AG09319 (cell line): ENCODE measurements at places on chromosomes 2 and 18.

DNA sequence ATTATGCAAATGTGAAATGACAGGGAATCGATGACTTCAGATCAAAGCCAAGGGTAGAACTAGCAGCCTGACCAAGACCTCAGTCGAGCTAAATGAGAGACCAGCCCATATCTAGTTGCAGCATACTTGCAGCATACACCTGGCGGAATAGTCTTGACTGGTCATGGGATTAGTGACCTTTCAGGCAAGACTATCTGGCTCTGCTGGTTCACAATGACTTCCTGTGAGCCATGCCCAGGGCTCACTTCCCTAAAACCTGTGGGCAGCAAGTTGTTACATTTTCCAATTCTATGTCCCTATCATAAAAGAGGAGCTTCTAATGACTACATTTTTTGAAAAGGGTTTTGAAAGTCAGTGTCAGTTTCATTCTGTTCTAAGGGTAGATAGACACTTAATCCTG lies 1624.9 kb upstream of the CELF4 start:
- DNase-seq: no peak

DNA sequence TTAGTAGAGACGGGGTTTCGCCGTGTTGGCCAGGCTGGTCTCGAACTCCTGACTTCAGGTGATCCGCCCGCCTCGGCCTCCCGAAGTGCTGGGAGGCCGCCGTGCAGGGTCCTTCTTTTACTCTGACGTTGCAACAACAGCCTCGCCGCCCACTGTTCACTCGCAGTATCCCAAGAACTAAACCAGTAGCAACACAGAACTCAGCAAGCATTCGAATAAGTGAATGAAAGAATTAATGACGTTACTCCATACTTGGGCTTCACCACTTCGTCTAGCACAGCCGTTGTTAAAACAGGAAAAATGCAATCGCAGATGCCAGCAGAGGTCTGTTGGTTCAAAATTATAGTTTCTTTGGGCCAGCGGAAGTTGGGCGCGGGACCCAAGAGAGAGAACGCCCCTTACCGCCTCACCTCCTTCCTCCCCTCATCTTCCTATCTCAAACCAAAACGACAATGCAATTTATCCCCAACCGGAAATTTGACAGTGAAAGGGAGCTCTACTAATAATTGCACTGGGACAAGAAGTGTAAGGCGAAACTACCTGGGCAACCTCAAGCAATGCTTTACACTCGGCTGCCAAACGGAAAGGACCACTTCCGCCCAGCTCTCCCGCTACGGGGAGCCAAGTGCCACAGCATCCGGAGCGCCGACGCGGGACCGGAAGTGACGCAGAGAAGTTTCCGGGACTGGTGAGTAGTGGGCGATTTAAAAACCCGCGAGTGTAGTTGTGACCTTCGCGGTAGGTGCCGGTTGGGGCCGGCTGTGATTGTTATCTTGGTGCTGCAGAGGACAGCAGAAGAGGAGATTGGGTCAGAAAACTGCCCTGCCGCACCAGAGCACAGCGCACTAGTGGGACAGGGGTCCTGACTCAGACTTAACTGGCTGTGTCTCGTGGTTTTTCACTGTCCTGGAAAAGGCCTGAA lies at the start of the genes NIF3L1 and PPIL3:
Gene NIF3L1 (plus strand): TSS at position 668 of the 922 bp plus-strand sequence. CDS start 2,573 bp downstream, outside the sequence.
Gene PPIL3 (minus strand): TSS at position 374 of the 922 bp plus-strand sequence. CDS start 1,462 bp downstream, outside the sequence.
- DNase-seq: peak; percentile 89

GRCh38 chr2:28160986-28161425 lies 231.7 kb upstream of the FOSL2 start:
- DNase-seq: peak; percentile 59

DNA sequence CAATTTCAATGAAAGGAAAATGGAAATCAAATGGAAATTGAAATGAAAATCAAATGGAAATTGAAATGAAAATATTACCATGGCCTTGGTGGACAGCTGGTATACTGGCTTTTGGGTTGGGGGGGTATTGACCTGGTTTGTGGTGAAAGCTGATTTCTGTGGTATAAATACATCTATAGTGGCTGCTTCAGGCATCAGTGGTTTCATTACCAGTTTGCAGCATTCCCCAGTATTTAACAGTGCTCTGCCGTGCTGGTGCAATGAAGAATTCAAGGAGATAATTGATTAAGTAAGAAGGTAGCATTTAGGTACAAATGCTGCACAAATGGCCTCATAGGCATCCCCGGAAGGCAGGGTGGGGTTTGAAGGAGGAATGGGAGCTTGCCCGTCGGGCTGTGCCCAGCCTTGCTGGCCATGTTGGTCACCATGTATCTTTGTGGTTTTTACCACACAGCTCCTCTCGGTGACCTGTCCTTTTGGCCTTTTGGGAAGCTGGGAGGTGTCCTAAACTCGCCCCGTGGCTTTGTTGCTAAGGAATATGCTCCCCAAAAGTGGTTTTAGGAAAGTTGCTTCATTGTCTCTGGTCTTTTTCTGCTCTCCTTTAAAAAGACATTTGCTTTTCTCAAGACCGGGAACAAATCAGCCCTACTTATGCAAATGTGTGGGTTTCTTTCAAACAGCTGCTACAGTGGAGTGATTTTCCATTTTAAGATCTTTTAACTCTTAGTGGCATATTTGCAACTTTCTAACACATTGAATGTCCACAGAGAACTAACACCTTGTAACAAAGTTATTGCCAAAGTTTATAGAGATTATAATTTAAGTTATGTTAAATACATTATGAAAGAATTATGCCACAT lies 28.6 kb downstream of the SNTG2 start:
- no peak for DNase-seq

DNA sequence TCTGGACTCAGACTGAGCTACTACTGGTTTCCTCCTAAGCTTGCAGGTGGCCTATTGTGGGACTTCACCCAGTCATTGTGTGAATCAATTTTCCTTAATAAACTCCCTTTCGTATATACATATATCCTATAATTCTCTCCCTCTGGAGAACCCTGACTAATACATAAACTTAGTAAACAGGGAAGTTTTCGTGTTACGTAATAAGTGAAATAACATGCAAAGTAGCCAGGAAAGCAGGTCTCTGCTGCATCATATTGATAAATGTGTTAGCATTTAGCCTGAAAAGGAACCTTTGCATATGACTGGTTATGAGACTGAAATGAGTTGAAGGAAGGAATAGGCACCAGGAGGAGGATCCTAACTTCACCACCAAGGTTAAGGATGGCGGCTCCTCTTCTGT lies 527.2 kb upstream of the FAM98A start:
- DNase-seq: no peak

DNA sequence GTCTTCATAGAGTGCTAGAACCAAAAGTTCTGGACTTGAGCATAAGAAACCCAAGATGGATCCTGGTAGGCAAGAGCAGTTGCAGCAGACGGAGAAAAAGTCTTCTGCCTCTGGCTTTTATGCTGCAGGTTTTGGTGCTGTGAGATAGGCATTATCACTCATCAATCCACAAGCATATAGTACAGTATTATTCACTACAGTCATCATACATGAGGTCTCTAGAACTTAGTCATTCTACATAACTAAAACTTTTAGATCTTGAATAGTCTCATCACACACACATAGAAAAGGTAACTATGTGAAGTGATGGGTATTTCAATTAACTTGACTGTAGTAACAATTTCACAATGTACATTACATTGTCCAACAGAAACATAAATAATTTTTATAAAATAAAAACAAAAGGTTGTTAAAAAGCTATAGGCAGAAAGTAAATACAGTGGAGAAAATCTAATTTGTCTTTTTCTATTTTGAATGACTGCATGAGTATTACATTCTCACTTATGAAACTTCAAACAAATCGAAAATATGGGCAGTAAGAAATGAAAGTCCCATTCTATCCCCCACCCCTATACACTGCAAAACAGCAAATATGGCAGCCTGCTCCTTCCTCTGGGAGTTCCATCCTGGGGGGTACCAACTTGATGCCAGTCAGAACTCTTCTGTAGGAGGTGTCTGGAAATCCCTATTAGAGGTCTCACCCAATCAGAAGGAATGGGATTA lies 534.3 kb upstream of the ACVR2A start:
- no peak for DNase-seq

DNA sequence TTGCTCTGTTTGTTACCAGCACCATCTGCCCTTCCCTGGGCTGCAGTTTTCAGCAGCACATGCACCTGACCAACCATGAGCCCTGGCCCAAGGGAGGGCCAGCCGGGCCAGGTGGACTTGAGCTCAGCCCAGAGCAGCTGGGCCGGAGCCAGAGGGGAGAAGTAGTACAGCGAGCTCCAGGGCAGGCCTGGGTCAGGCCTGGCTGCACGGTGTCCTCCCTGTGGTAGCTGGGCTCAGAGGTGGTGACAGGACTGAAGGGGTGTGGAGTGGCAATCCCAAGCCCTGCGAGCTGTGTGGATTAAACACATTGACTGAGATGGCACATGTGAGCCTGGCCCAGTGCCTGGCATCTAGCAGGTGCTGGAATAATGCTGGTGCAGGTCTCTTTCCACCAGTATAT lies 222.2 kb downstream of the GLI2 start:
- no peak for DNase-seq

DNA sequence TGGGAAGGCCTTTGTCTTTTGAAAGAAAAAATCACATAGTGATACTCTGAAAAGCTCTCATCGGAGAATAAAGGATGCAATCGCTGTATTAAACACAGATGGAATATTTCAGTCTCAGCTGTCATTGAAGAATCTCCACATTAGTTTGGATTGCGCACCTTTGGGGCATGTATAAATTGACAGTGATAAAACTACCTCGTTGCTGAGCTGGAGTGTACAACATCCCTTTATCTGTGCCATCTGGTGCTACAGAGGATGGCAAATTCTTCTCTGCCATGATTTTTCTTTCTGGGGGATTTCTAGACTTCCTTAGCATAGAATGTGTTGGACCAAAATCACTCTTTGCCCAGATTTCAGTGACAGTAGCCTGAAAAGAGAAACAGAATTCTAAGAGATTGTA lies 185.3 kb downstream of the PARD3B start:
- no peak for DNase-seq

- no peak for DNase-seq
Observed at GRCh38 chr2:61550375-61551209, 12.4 kb upstream of the XPO1 start.

DNA sequence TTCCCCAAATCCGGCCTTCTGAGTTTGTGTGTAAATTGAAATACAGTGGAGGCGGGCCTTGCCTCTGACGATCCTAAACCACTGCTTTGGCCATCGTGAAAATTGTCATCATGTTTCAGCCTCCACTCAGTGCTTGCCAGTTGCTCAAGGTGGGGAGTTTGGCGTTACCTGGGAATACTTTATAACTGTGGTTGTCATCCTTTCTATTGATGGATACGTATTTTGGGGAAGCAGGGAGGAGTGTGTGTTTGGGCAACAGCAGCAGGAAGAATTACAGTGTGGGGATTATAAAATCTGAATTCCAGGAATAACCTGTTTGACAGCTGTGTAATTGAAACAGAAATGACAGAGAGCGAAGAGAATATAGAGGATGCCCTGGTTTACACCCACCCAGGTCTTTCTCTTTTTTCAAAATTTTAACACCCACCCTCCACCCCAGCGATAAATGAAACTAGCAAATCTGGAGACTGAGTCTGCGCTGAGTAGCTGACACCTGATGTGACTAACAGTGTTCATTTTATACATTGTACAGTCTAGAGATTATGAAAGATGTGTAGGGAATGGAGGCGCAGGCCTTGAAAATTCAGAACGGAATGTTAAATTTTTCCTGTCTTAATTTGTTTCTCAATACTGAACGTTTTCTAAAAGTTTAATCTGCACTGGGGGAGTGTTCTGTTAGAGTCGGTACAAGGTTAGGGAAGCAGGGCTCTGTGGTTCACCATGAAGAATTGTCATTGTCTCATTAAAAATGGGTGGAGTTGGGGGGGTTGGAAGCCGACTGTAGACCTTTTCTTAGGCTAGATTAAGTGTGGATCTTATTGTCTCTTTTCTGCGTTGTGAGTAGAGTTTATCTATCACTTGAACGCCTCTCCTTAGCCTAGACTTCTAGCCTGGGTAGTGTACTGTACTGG lies 1.6 kb downstream of the MAP4K4 start:
- DNase-seq: no peak

DNA sequence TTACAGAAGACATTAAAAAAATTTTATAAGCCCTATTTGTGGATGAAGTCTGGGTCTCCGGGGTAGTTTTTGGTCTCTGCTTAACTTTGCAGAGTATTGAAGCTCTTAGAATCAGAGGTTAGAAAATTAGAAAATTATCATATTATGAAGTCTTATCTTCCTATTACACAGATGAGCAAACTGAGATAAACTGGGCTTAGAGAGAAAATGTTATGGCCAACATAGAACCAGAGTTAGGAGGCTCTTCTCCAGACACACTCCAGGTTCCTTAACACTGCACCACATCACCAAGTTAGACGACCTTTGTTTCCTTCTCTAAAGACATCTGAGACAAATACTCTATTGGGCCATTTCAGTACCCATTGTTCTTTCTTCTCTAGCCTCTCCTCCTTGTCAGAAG lies 36.7 kb upstream of the NEB start:
- no peak for DNase-seq

DNA sequence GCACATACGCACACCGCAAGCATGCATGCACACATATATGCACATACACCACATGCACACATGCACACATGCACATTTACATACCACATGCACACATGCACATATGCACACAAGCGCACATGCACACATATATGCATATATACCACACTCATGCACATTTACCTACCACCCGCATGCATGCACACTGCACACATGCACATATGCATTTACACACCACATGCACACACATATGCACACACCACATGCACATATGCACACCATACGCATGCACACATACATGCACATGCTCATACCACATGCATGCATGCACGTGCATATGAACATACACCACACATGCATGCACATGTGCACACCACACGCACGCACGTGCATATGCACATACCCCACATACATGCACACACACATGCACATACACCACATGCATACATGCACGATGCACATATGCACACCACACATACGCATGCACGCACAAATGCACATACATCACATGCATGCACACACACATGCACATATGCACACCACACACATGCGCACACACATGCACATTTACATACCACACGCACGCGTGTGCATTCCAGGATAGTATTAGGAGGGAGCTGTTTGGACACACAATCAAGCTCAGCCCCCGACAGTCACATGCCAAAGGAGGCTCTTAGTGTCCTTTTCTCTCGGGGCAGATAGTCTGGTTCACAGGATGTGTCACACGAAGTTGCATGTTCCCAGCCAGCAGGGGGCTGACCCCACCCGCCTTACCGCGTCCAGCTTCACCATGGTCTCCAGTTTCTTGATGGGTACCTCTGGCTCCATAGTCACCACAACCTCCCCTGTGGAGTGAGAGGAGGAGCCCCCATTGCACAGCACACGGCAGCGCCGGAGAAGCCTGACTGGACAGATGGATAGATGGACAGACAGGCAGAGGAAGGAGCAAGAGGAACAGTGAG lies 5.9 kb downstream of the OTOF start:
- no peak for DNase-seq

GRCh38 chr2:15846626-15847025 lies 93.7 kb upstream of the MYCN start:
- no peak for DNase-seq

- no peak for DNase-seq
Observed at GRCh38 chr2:219637842-219638185, 10.4 kb downstream of the SLC4A3 start.

DNA sequence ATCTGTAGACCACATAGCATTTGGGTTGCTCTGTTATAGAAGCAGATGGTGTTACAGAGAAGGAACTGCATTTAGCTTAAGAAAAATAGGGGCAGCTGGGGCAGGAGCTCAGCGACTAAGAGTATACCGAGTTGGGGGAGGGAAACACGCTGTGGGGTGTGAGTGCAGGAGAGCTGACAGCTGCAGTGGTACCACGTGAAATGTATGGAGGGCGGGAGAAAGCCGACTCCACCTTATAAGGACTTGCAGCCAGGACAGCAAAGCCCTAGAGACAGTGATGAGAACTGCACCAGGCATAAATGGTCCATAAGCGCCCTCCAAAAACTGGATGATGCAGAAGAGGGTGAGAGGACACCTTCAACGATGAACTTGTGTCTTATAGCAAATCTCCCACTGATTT lies 237.6 kb downstream of the PRKCE start:
- no peak for DNase-seq
